NCI-H187 treated with DMSO at 0.1 percent for 48 hours (cell line): ENCODE measurements at places on chromosomes 1 and 21.

DNA sequence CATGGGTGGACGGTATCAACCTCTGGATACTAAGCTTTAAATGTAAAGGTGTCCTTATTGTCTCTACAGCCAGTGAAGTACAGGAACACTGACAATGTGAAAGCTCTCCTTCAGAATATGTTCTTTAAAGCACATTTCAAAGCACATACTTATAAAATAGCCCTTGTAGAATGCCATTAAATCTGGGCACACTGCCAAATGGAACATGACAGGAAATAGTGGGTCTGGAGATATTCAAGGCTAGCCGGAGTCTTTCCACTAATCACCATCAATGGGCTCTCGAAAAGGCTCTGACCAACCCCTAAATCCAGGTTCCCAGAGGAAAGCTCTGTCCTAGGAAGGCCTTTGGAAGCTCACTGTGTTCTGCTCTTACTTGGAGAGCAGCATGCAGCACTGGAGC, 46.6 kb downstream of the PLD5 start:
- no peak for DNase-seq

DNA sequence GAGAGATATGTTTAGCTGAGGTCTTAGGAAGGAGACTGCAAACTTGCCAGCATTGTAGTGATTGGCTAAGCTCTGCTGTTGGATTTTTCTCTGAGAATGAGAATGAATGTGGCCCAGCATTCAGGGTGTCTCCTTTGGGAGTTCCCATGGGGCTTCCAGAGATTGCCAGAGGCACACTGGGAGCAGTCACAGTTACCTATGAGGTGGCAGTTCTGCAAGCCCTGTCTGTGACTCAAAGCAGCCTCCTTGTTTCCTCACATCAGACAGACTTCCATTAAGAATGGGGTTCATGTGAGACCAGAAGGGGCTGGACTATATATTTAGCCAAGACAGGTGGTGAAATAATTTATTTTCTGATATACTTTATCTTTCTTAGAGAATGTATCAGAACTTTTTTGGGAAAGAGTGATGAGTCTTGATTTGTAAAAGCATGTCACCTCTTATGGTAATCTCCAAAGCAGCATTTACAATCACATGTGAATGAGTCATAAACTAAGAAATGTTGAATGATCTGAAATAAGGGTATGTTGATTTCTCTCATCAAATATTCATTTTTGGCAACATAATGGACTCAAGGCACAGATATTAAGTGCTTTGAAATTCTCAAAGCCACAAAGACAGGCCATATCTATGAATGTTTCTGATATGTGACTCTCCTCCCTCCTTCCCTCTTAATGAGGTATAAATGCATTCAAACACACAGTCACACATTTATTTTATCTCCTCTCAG, 9.5 kb upstream of the SLC19A2 start:
- DNase-seq: no peak

DNA sequence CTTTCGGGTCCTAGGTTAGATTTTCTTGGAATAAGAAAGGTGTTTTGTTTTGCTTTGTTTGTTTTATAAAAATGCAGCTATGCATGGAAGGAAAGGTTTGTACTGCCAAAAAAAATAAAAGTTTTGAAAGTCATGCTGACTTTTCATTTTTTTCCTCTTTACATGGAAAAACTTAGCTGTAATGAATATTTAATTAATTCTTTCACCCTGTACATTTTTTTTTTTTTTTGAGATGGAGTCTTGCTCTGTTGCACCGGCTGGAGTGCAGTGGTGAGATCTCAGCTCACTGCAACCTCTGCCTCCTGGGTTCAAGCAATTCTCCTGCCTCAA, 48.7 kb downstream of the NENF start:
- no peak for DNase-seq

GRCh38 chr1:115814685-115815398, 26.1 kb downstream of the NHLH2 start:
- no peak for DNase-seq

GRCh38 chr1:74426208-74426937, 86.0 kb downstream of the LRRC53 start:
- no peak for DNase-seq

- no peak for DNase-seq
Observed at GRCh38 chr1:221878134-221878533, 136.2 kb upstream of the DUSP10 start.

DNA sequence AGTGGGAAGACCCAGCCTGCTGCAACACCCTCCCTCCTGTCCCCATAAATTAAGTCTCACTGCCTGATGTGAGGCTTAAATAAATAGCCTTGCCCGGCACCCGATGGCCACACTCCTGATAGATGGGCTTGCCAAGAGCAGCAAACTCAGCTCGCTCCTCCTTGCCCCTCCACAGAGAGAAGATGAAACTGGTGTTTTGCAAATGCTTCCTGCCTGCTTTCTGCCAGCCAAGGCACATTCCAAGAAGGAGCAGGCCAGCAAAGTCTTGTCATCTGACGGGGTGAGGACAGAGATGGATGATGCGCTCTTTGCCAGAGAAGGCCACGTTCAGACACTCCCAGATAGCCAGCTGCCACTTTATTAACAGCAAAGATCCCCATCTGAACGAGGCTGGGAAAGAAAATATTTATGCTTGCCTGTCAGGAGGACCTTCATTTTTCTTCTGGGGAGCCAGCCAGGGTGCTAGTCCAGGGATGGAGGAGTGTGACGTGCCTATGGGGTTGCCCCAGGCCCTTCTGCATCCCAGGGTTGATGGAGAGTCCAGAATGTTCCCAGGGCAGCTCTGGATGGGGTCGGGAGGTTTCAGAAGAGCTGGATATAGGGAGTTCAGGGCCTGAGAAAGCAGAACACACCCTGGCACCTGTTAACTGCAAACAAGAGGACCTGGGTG, 265.4 kb downstream of the FOXD2 start:
- no peak for DNase-seq

GRCh38 chr1:115781343-115781742, 12.8 kb upstream of the CASQ2 start:
- DNase-seq: no peak

DNA sequence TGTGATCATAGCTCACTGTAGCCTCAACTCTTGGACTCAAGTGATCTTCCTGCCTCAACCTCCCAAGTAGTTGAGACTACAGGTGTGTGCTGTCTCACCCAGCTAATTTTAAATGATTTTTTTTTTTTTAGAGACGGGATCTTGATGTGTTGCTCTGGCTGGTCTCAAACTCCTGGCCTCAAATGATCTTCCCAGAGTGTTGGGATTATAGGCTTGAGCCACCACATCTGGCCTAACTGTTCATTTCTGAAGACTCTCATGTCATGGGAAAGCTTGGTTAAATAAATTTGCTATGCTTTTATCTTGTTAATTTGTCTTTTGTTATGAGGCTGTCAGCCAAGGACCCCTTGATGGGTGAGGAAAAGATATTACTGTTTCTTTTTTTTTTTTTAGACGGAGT, 134.0 kb downstream of the MIS18A start:
- DNase-seq: no peak

DNA sequence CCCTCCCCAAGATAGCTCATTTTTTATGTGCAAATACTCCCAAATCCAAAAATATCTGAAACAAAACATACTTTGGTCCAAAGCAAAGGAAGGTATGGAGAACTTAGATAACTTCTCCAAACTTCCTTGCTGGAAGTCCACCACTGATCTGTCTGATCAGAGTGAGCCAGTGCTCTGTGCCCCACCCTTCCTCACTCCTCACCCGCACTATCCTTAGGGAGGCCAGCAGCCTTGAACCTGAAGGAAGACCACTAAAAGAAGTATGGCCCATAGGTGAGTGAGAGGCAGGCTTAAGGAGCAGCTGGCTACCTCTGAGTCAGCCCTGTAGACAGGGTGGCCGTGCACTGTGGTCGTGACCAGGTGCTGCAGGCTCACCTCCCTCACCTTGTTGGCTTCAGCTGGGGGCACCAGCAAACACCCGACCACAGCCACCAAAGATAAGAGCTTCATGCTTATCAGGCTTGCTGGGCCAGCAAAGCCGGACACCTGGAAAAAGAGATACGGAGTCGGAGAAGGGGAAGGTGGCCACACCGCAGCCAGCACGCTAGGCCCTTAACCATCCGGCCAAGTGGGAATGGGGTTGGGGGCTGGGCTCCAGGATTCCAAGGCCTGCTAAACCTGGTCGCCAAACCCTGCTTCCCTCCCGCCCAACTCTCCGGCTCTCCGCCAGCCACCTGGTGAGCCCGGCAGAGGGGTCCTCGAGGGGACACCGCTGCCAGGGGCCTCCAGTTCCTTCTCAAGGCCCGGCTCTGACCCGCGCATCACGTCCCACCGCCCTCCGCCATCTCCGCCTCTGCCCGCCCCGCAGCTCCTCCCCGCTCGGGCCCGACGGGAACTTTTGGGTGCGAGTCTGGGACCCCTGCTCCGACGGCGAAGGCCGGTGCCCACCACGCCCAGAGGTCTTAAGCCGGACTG, 543 bp downstream of the TMEM9 start:
- no peak for DNase-seq

- DNase-seq: no peak
Observed at GRCh38 chr1:245404952-245405351, 250.2 kb downstream of the KIF26B start.

- no peak for DNase-seq
Observed at GRCh38 chr1:97864615-97865014, 56.2 kb downstream of the DPYD start.

- no peak for DNase-seq
Observed at GRCh38 chr1:207084232-207084631, 4.4 kb upstream of the C4BPB start.

DNA sequence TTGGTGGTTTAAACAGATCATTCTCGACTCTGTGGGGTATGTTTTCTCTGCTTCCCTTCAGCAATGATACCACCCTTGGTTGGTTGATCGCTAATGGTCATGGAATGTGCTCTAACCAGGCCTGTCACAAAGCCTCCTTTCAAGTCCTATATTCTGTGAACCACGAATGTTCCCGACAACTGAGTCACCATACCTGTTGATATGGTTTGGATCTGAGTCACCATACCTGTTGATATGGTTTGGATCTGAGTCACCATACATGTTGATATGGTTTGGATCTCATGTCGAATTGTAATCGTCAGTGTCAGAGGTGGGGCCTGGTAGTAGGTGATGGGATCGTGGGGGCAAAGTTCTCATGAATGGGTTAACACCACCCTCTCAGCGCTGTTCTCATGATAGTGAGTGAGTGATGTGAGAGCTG, 10.2 kb upstream of the CAMK2N1 start:
- no peak for DNase-seq

DNA sequence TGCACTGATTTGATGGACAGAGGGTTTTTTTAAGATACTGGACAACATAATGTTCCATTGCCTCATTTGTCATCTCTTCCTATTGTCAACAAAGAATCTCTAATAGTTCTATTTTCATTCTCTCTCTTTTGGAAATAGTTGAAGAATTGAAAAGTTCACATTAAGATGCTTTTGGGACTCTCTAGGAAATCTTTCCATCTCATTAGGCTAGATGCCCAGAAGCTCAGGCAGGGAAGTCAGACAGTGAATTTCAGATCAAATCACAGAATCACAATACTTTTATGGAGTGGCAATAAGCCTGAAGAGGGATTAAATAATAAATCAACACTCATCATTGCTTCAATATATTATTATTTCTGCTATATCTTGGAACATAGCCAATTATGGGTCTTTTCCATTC, 29.2 kb downstream of the NEGR1 start:
- DNase-seq: no peak

DNA sequence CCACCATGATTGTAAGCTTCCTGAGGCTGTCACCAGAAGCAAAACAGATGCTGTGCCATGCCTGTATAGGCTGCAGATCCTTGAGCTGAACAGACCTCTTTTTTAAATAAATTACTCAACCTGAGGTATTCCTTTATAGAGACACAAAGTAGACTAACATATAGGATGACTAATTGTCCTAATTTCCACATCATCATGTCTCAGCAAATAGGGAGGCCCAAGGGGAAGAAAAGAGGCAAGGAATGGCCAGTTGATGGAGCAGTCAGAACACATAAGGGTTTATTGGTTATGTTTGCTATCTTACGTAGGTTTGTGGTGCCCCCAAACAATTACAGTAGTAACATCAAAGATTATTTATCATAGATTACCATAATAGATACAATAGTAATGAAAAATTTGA, 126.2 kb downstream of the RASAL2 start:
- no peak for DNase-seq

DNA sequence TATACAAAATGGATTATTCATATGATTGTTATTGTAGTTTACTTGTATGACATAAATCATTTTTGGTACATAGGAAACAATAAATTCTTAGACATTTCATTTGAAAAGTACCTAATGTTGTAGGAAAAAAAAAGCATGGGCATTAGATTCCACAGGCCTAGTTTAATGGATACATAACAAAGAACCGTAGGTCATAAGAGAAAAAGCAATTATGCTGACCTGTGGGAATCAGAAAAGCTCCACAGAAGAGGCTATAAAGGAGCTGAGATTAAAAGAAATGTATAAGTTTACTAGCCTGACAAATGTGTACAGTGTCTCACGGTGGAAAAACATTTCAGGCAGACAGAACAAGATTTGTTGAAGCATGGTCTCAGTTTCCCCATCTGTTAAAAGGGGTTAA, 3.7 kb downstream of the DEPDC1 start:
- DNase-seq: no peak

DNA sequence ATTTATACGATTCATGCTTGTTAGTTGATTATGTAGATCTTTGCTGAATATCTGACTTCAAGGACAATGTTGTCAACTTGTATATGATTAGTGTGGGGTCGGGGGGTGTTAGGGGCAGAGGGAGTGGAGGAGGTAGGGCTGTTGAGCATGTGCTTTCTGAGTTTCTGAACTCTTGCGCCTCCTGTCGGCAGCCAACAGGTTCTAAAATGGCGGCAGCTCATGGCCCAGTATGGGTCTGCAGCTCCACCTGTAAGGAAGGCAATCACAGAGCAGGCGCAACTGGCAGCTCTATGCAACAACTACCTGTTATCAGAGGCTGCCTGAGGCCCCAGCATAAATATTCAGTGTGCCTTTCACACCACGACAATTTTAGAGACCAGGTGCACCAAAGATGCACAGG, 205.8 kb upstream of the PLXNA2 start:
- no peak for DNase-seq

DNA sequence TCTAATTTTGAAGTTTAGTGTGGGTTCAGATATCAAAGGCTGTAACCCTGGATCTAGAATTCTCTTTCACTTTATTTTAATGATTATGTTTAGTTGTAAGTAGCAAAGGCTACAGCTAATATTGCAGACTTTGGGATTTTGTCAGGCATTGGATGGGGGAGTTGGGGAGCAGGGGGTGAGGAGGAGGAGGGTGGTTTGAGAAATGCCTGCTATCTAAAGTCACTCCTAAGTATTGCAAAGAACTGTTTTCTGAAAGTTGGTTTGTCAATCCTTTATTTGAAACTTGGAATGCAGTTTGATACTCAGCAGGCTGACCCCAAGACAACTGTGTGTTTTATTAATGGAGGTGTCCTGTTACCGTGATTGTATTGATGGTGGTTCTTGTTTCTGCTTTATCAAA, 1.2 kb downstream of the NTPCR start:
- no peak for DNase-seq
